Eye (tissue), 1 donor: ENCODE measurements at places on chromosomes 13 and 19.

- DNase-seq: peak; percentile 55
Measured at GRCh38 chr13:34161931-34162543, 344.1 kb downstream of the RFC3 start.

- DNase-seq: no peak
Measured at GRCh38 chr19:55643887-55644176, 383 bp downstream of the ZNF581 start.

GRCh38 chr19:4618019-4618418 is 21.3 kb upstream of the TNFAIP8L1 start:
- DNase-seq: no peak

GRCh38 chr13:97278435-97279411 is 56.6 kb downstream of the MBNL2 start:
- no peak for DNase-seq

DNA sequence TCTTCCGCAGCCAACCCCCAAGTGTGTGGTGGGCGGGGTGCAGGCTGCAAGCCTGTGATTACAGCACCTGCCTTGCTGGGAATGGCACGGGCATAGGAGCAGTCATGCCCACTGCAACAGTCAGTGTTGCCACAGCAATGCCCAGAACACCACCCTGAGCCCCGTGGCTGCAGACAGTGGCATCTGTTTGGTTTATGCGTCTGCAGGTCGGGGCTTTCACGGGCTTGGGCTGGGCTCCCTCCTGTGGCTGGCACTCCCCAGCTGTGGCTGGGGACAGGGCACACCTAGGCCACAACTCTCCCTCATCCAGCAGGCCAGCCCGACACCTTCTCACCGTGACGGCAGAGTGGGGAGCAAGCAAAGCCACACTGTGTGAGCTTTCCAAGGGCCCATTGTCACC is 115.3 kb upstream of the C1QTNF9B start:
- no peak for DNase-seq

GRCh38 chr19:51159656-51160055 is 17.6 kb downstream of the SIGLEC7 start:
- no peak for DNase-seq

GRCh38 chr19:31377736-31378135 is 28.5 kb upstream of the TSHZ3 start:
- no peak for DNase-seq

GRCh38 chr13:68078874-68079273 is 848.7 kb upstream of the PCDH9 start:
- no peak for DNase-seq

DNA sequence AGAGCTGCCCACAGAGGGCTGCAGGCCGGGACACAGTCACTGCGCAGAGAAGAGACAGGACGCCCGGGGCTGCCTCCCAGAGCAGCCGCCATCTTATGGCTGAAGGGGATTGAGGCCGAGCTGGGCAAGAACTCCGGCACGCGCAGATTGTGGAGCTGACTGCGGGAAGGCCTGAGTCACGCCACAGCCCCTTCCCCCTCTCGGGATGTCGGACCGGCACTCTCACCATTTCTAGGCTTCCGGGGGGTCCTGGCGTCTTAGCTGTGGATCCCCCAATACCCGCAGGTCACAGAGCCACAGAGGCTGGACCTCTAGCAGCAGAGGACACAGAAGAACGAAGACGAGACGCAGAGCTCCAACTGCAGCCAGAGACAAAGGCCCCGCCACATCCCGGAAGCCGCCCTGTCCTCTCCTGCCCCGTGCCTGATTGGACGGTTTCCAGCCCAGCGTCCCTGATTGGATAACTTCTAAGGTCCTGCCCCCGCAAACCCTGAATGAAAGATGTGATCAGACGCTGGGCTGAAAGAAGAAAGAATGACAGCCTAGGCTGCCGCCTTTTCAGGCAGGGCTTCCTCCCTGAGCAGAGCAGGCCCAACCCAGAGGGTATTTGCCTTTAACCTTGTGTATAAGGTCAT is at the start of gene ZNF43:
ZNF43 (minus strand) TSS at position 373 of the 635 bp plus-strand sequence; CDS start at position 229, 144 bp downstream.
- peak; percentile 99 for DNase-seq

DNA sequence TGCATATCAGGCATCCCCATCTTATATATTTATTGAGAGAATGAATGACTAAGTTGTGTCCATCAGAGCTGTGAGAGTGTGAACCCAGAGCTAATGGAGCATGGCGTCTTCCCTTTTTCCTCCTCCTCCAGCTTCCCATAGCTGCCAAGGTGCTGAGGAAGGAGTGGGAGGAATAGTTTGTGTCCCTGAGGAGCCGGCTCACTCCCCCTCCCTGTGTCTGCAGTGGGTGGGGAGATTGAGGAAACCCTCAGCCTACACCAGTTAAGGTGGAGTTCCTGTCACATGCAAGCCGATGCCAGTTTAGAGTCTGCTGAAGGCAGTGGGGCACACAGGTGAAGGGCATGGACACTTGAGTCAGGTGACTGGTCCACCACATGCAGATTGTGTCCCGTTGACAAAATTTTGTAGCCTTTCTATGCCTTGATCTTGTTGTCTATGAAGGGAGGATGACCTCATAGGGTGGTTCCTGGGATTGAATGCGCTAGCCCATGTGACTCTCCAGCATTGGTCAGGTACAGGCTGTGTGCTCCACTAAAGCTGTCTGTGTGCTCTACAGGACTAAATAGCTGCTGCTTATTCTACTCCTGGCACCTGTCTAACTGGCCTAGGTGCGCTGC is 47.6 kb upstream of the GPI start:
- DNase-seq: no peak

DNA sequence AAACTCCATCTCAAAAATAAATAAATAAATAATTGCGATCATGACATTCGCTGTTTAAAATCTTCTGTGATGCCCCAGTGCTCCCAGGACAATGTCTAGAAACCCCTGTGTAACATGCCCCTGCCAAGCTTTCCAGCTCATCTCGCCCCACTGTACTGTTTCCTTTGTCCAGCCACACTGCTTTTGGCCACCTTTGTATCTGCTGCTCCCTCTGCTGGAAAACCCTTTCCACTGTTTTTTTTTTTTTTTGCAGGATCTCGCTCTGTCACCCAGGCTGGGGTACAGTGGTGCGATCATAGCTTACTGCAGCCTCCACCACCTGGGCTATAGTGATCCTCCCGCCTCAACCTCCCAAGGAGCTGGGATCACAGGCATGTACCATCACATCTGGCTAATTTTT is 7.5 kb downstream of the PLAUR start:
- DNase-seq: no peak

DNA sequence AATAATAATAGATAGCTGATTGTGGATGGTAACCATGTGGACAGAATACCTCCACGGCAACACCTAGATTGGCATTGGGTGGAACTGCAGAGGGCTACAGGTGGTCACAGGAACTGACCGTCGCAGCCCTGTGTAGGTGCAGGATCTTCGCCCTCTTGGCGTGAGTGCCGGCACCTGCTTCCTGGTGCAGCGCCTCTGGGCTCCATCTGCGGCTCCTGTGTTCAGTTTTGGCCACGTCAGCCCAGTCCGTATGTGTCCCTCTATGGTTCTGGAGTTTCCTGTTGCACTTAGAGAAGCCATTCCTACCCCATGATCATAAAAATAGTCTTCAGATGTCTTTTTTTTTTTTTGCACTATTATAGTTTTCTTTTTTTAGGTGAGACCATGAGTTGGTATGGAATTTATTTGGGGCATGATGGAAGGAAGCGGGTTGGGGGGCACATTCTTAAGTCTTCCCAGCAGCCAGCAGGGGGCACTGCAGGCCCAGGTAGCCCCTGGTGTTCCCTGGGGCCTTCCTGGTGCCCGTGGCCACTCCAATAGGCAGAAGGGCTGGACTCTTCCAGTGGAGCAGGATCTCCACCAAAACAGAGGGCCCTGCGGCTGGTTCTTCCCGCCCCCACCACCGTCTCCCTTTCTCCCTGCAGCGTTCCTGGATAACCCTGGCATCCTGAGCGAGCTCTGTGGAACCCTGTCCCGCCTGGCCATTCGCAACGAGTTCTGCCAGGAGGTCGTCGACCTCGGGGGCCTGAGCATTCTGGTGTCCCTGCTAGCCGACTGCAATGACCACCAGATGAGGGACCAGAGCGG is 10.1 kb upstream of the SLC25A42 start:
- peak; percentile 74 for DNase-seq
